ENCODE measurements at places on chromosomes 6 and 20.

DNA sequence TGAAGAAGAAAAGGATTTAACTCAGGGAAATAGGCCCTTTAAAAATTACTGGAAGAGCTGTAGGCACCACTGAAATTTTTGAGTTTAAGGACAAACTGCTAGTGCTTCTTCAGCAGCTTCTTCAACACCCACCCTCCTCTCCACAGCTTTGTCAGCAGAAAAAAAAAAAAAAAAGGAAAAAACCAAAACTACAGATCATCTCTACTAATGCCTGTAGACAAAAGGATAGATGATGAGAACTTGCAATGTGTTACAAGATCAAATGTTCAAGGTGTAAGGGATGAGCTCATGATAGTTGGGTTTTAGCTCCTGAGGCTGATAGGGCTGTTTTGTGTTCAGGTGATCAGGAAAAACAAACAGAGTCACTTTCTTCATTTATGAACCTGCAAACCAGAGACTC is 55.2 kb upstream of the PREP start:
- DNase-seq, result no peak

DNA sequence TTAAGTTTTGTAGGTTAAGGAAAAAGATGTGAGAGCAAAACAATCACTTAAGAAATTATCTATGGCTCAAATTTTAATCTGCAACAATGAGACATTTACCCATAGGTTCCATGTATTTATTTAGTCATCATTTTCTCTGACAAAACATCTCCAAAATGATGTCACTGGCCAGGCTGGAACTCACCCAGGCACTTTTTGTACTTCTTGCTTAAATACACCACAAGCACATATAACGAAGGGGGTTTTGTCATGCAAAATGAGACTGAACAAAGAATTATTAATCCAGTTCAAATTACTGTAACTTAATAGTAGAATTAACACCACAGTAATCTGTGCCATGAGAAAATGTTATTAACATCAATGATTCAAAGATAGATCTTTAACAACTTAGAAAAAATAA is 200.5 kb downstream of the PTPRK start:
- no peak for DNase-seq

GRCh38 chr20:54062812-54063280 is 7.5 kb downstream of the BCAS1 start:
- no peak for DNase-seq

GRCh38 chr20:37850724-37851355 is 52.1 kb upstream of the VSTM2L start:
- DNase-seq, result no peak

DNA sequence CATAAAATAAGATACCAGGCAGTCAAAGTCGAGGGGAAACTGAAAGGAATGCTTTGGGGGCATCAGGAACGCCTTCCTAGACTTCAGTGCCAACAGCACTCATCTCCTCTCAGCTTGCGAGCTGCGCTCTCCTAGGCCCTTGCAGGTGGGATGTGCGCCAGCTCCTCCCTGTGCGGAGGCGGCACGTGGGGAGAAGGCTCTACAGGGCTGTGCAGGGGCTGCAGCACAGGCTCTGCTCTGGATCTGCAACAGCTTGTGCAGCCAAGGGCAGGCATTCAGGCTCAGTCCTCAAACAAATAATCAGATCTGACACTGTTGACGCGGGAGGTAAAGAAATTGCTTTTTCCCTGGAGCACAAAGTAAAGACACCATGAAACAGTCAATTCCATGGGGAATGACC is 144.8 kb downstream of the TTLL2 start:
- no peak for DNase-seq

DNA sequence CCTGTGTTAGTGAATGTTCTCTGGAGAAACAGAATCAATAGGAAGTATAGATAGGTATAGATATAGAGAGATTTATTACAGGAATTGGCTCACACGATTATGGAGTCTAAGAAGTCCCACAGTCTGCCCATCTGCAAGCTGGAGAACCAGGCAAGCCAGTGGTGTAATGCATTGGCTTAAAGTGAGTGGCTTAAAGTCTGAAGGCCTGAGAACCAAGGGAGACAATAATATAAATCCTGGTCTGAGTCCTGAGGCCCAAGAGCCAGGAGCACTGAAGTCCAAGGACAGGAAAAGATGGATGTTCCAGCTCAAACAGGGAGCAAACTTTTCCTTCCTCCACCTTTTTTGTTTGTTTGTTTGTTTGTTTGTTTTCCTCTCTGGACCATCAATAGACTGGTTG is 131.2 kb upstream of the LRFN2 start:
- DNase-seq, result no peak

- DNase-seq, result no peak
These were observed 78.0 kb downstream of the DLGAP4 start for GRCh38 chr20:36384022-36384619.

DNA sequence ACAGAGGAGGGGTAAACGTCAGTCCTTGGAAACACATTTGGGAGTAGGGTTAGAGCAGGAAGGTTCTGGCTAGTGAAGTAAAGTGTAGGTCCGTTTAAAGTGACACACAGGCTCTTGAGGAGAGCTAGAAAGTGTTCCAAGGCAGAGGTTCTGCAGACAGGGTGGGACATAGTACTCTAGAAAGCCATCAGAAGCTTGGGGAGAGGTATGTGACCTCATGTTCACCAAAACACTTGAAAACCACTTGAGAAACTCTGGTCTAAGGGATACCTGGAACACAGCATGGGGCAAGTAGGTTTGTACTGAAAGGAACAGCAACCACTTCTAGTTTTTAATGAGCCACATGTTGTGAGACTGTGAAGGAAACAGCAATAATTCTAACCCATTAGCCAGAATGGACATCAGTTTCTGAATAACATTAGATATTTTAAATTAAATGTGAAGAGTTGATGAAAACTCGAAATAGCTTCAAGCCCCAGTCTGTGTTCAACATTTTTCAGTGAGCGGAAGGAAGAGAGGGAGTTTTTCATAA is 49.0 kb downstream of the SOBP start:
- DNase-seq, result no peak

GRCh38 chr20:3473944-3474343 is 3.1 kb downstream of the ATRN start:
- no peak for DNase-seq

GRCh38 chr6:64998204-64998603 is 708.8 kb downstream of the EYS start:
- no peak for DNase-seq

DNA sequence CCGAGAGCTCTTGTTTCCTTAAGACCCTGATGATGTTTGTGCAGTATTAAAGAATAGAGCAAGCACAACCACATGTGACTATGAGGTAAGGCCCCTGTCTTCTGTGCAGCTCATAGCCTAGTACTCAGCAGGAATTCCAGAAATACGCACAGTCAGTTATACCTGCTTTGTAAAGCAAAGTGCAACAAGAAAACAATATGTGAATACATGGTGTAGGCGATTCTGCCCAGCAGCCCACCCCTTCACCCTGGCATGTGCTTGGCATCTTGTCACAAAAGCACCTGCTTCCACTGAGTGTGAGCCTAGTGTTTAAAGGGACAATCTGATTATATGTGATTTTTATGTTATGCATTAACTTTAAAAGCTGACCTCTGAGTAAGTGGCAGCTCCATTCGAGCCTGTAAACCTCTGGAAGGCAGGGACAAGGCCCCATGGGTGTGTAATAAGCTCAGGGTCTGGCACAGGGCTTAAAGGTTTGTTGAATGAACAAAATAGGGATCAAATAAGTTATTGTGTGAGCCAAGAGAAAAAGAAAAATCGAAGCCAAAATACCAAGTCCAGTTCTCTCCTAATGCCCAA is 148.7 kb downstream of the DOK5 start:
- DNase-seq, result no peak

DNA sequence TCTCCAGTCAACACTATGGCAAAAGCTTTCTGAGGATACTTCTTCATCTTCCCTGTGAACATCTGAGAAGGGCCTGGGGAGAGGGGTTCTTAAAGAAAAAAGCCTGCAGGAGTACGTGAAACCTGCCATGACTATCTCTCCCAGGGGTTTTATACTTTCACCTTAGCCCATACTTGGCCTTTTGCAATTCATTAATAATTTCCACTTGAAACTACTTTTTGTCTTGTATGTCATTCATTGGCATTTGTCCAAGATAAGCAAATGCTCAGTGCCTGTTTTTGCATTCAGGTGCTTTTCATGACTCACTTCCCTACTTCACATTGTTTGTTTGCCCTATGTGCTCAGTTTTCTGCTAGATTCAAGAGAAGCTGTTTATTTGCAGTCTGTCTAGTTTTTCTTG is 580.3 kb upstream of the GJE1 start:
- DNase-seq, result no peak

DNA sequence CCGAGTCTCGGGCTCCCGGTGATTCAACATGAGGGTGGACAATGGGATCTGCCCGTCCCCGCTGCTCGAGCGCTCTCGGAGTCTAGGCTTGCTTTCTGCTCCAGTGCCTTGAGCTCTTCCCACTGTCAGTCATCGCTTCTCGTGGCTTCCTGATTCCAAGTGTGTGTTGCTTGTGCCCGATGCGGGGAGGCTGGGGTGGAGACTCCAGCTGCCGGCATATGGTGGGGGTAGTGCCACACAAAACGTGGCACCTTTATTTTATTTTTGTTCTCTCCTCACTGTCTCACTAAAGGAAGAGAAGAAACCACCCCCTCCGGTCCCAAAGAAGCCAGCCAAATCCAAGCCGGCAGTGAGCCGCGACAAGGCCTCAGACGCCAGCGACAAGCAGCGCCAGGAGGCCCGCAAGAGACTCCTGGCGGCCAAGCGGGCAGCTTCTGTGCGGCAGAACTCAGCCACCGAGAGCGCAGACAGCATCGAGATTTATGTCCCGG is 14.8 kb upstream of the MYL9 start:
- DNase-seq, result no peak

DNA sequence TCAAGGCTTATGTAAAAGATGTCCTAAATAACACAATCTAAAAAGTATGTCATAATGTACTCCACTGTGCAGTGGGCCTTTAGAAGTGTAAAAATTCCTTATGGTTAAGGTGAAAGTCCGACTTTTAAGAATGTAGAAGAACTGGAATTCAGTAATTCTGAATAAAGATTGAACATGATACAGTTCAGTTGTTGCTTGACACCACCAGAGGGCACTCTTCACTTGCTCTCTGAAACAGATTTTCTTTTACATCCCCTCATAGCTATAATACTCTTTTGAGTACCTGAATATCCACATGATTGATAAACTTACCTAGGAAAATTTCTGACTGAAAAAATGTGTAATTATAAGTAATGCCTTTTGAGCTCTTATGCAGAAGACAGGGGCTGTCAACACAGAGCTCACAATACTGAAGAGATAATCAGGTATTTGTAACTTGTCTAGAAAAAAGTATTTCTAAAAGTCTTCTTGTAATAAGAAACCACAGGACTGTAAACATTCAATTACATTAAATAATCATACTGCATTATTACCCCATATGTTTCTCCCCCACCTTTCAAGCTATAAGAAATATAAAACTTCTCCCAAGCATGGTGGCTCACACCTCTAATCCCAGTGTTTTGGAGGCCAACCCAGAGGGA is 92.1 kb downstream of the POPDC3 start:
- no peak for DNase-seq

GRCh38 chr6:53192682-53193188 is 44.1 kb upstream of the GCM1 start:
- no peak for DNase-seq

GRCh38 chr20:45445805-45446562 is 23.6 kb upstream of the WFDC2 start:
- no peak for DNase-seq

- DNase-seq, result no peak
These were observed 70.7 kb upstream of the POPDC3 start for GRCh38 chr6:105250533-105250932.

- no peak for DNase-seq
These were observed 24.5 kb downstream of the PLCB4 start for GRCh38 chr20:9093218-9093957.

GRCh38 chr6:39377539-39377950 is 55.0 kb upstream of the KCNK16 start:
- DNase-seq, result no peak

GRCh38 chr6:20658053-20658452 is 123.8 kb downstream of the CDKAL1 start:
- no peak for DNase-seq

- DNase-seq, result no peak
These were observed 144.0 kb upstream of the THBS2 start for GRCh38 chr6:169397684-169398083.

DNA sequence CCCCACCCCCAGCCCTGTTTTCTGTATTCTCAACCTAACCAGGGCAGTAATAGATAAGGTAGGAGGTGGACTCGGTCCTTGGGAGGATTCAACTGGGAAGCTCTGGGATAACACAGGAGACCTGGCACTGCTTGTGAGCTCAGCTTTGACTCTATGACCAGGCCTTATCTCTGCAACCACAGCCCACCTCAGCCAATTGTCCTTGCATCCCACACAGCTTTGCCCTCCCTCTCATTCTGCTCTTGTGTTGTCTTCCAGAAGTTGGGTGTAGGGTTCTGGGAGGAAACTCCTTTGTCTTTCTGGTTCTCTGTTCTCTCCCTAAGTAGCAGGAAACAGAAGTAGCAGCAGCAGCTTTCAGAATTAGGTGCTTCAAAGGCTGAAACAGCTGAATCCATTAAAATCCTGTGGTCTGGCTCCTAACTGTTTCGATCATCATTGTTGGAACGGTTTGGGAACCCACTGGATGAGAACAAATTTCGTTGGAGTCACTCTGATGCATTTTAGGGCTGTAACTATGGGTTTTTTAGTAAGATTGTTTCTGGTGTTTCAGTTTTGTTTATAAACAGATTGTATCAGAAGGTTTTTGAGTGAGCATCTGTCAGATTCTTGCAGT is 32.4 kb upstream of the SNX9 start:
- no peak for DNase-seq

- DNase-seq, result no peak
These were observed 571.4 kb downstream of the PRKN start for GRCh38 chr6:162156146-162156545.

- no peak for DNase-seq
These were observed 116.8 kb downstream of the OTOR start for GRCh38 chr20:16864963-16865362.

GRCh38 chr6:8940356-8940755 is 505.0 kb upstream of the SLC35B3 start:
- DNase-seq, result no peak

- DNase-seq, result no peak
These were observed 146.7 kb downstream of the GJA10 start for GRCh38 chr6:90040931-90041330.

- DNase-seq, result no peak
These were observed 152.2 kb downstream of the TRIM27 start for GRCh38 chr6:28771401-28772267.
